ENCODE measurements at places on chromosomes 4 and X. TPM values are rescaled to one million over a fixed set of nuclear protein-coding genes. Genes with fewer than 3 reads are reported as not detected.

- no peak for DNase-seq
These were observed 90.0 kb upstream of the GATB start for GRCh38 chr4:151850791-151851213.

GRCh38 chr4:138052806-138053632 is 189.1 kb downstream of the SLC7A11 start:
- no peak for DNase-seq

DNA sequence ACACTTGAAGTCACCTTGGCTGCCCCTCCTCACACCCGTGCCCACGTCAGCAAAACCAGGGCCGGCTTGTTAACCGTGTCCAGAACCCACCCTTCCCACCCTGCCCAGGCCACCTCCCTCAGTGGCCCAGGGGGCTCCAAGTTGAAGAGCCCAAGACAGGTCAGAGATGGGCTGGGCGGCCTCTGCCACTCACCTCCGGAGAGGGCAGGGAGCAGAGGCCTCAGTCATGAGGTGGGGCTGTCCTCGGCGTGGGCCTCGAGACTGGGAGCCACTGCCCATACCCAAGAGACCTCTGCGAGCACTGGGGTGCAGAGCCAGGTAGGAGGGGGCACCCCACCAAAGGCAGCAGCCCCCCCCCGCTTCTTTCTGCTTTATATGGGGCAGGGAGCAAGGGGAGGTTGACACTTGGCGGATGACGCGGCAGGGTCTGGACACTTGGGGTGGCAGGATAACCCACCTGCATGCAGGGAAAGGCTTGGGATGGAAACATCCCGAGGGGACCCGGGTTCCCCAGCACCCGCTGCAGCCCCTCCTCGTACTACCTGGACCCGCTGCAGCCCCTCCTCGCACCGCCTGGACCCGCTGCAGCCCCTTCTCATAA is 38.0 kb upstream of the SPON2 start:
- DNase-seq = no peak

DGKK gene
- 13.0 TPM for polyA plus RNA-seq

SHROOM4 gene
- 22.0 TPM for polyA plus RNA-seq

CT45A1 gene
- polyA plus RNA-seq = not detected

DNA sequence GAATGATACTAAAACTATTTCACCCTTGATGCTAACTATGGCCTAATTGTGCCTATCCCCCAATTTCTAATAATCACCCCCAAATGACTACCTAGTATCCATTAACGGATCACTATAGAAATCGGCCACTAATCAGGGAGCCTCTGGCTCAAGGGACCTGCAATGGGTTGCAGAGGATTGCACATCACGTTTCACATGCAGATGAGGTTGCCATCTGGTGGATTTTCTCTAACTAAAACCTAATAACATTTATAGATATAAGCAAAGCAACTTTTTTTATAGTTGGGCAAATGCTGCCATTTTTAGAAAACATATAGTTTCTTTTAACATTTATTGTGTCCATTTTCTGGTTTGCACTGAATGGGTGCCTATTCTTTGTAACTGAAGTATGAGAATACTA is 28.3 kb upstream of the ALG13 start:
- DNase-seq = no peak

KLF8 gene
- polyA plus RNA-seq = 6.7 TPM

DNA sequence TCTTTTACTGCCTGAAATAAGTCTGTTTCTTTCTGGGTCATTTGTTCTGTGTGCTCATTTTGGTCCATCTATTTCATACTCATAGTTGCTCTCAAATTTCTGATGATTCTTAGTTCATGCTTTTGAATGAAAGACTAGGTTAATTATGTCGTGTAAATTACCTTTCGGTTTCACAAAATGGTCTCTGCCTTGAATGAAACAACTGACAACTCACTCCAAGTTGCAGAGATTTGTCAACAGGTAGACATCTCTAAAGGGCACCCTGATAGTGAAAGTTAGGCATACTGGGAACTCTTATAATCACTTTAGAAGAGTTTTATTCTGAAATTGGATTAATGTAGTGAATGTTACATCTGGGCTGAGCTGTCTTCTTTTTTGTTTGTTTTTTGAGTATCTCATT is 726.9 kb downstream of the PDHA2 start:
- no peak for DNase-seq

- DNase-seq = no peak
These were observed 17.0 kb upstream of the HPF1 start for GRCh38 chr4:169774466-169775445.

ANXA10 gene
- 0.10 TPM for polyA plus RNA-seq

DNA sequence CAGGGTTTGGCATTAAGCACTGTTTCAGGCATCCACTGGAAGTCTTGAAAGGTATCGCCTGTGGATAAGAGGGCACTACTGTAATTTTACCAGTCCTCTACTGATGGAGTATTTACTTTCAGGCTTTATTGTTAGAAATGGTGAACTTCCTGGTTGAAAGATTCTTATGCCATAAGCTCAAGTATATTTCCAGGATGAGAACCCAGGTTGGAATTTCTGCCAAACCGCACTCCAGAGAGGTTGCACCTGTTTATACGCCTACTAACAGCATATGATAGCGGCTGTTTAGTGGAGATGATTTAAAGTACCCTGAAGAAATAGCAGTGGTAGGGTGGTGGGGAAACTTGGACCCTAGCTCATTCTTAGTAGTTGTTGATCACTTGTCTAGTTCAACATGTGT is 9.9 kb downstream of the FNIP2 start:
- no peak for DNase-seq

DNA sequence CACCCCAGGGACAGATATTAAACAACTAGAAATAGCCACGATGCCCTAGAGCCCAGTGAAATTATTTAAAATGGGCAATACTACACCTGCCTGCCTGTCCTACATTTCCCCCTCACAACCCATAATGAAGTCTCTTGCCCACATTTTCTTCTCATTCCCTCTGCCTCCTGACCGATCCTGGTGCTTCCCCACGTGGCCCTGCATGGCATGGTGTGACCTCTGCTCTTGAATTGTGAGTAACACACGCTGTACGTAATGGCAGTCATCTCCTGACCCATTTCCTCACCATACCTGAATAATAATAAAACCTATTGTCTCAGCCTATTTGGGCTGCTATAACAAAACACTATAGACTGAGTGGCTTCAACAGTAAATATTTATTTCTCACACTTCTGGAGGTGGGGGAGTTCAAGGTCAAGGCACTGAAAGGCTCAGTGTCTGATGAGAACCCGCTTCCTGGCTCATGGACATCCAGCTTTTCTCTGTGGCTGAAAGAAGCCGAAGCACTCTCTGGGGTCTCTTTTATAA is 77.0 kb upstream of the ENPP6 start:
- no peak for DNase-seq

GRCh38 chr4:8819473-8820177 is 52.0 kb downstream of the HMX1 start:
- DNase-seq = no peak

GRCh38 chr4:169907705-169908104 is 118.5 kb downstream of the MFAP3L start:
- DNase-seq = no peak

- DNase-seq = no peak
These were observed 67.4 kb upstream of the SCML1 start for GRCh38 chrX:17669891-17670290.

GRCh38 chr4:62517716-62518115 is 1317.6 kb downstream of the ADGRL3 start:
- no peak for DNase-seq

DNA sequence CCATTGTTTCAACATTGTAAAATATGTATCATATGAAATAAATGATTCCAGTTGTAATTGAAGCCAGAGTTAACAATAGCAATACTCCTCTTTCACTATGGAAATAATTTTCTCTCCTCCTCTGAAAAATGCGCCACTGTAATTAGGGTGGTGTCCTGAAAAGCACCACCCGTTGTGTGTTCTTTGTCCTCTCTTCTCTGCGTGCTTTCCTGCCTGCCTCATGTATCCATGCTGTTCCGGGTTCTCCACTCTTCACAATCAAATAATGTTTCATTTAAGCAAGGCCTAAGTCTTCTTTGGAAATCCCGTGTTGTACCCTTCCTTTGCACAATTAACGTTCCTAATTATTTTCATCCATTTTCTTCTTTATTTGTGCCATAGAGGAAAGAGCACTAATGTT is 293.3 kb downstream of the ADGRL3 start:
- no peak for DNase-seq

GRCh38 chrX:113297437-113297836 is 456.8 kb upstream of the AMOT start:
- no peak for DNase-seq

SPACA5 gene
- 0.58 TPM for polyA plus RNA-seq

RNF150 gene
- 28.9 TPM for polyA plus RNA-seq
